Suppressor macrophage treated with lipopolysaccharide for 4 hours (primary cell): ENCODE measurements at places on chromosomes 5 and 9.
A peak's percentile ranks its signal among the peaks of the same experiment; 100 is the strongest.

DNA sequence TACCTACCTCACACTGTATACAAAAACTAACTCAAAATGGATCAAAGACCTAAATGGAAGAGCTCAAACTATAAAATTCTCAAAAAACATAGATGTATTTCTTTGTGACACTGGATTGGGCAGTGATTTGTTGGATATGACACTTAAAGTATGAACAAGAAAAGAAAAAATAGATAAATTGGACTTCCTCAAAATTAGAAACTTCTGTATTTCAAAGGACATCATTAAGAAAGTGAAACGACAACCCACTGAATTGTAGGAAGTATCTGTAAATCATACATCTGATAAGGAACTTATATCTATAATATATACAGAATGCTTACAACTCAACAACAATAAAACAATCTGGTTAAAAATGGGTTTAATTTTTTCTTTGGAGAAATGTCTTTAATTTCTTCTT lies 96.7 kb downstream of the NRG2 start:
- peak; percentile 68 for DNase-seq

- no peak for DNase-seq
These were observed 50.3 kb downstream of the SAR1B start for GRCh38 chr5:134582281-134582680.

DNA sequence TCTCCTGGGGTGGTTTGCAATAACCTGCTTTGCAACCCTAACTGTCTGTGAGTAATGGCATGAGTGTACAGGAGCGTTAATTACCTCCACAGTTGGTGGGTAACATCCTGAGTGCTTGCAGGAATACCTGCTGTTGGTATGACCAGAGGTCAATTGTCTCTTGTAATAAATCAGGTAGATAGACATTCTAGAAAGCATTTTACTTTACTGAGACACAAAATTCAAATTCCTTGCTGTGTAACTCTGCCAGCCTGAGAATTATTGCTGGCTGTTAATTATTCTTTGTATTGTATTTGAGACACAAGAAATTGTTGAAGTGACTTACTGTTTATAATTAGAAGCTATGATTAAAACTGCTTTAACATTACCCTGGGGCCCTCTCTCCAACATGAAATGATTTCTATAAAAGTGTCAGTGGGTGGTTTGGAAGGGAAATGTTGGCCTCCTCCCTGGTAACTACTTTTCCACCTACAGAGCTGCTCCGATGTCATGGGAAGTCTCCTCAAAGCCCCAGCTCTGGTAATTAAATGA lies 150.8 kb upstream of the ADCY2 start:
- no peak for DNase-seq

- no peak for DNase-seq
These were observed 52.4 kb upstream of the PSD2 start for GRCh38 chr5:139743001-139743771.

GRCh38 chr9:8823131-8823895 lies 1023.7 kb upstream of the DMAC1 start:
- no peak for DNase-seq

DNA sequence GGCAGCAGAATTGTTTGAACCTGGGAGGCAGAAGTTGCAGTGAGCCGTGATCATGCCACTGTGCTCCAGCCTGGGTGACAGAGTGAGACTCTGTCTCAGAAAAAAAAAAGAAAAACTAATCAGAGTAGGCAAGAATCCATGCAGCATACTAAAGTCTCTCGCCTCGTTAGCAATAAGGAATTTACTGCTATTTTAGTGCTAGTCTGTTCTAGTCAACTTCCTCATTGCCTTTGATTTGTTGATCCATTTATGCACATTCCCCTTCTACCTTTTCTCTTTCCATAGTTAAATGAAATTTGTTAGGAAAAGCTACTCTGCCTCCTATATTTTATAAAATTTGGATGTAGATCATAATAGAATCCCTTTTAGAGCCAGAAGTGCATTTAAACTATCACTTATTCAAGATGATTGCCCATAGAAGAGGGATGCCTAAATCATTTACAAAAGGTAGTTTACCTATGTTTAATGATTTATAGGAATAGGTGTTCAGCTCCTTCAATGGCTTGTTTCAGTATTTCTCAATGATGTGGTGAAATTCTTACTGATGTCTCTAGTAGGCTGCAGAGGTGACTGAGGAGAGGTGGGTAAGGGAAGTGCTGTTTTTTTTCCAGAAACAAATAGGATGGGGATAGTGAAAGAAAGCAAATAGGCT lies 1.9 kb downstream of the LRRC19 start:
- no peak for DNase-seq

DNA sequence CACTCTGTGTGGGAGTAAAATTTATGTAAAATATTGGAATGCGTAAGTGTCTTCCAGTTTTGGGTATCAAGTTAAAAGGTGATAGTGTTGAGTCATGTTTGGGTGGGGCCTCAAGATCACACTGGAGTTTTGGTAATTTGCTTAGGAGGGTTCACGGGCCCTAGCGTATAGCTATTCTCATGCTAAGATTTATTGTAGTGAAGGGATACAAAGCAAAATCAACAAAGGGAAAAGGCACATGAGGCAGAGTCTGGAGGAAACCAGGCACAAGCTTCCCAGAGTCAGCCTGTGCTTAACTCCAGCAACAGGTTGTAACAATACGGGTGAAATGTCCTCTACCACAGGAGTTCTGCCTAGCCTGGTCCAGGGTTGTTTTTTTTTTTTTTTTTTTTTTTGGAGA lies 20.2 kb downstream of the HSPA4 start:
- DNase-seq, result no peak

DNA sequence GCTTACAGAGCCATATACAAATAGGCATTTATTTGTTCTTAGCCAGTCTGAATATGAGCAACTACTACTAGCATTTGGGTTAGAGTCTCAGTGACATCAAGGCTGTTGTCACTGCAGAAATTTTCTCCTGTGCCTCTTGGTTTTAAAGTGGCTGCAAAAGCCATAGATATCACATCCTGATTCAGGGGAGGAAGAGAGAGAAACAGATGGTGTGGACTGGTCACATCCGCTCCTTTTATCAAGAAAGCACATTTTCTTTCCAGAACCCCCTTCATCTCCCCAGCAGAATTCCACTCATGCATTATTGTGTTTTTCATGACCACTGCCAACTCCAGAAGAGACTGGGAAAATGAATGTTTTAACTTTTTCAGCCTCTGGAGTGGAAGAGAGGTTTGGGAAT lies 69.8 kb downstream of the PTTG1 start:
- peak; percentile 4 for DNase-seq

DNA sequence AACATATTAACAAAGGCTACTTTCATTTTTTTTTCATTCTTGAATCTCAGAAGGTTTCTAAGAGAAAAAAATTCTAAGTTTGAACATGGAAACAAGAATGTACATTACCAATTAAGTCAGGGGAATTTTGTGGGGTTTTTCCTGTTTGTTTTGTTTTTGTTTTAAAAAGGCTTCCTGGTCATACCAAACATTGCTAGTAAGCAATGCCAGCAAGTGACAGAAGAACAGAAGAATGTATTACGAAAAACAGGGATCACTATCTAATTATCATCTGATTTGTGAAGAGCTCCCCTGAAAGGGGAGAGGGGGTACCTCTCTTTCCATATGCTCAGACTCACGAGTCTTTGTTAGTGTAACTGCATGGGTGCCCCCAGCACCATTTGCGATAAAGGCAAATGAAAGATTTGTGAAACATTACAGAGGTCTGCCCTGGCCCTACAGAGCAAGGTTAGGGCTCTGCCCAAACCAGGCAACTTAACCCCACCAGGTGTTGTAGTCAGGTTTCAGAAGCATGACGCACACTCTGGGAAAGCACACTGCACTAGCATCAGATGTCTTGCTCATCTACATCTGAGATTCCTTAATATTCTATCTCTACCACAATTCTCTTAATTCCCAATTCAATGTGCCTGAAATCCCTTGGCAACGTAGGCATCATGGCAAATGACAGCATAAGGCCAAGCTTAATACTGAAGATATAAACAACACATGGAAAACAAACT lies 268.2 kb downstream of the MLLT3 start:
- DNase-seq, result no peak

- DNase-seq, result peak; percentile 87
These were observed 118.4 kb downstream of the GDNF start for GRCh38 chr5:37721447-37721871.

- no peak for DNase-seq
These were observed 96.1 kb upstream of the CDKN2B start for GRCh38 chr9:22105005-22105722.

GRCh38 chr9:110897943-110898342 lies 140.3 kb downstream of the LPAR1 start:
- no peak for DNase-seq

- no peak for DNase-seq
These were observed 26.5 kb upstream of the BOD1 start for GRCh38 chr5:173642895-173643481.

- DNase-seq, result no peak
These were observed 68.8 kb downstream of the ANKRD55 start for GRCh38 chr5:56164376-56164775.

GRCh38 chr9:89425921-89426383 lies 72.0 kb downstream of the SEMA4D start:
- DNase-seq, result no peak

GRCh38 chr5:151034422-151035379 lies 14.3 kb downstream of the GPX3 start:
- no peak for DNase-seq

GRCh38 chr5:1514027-1514818 lies 9.5 kb downstream of the LPCAT1 start:
- no peak for DNase-seq

DNA sequence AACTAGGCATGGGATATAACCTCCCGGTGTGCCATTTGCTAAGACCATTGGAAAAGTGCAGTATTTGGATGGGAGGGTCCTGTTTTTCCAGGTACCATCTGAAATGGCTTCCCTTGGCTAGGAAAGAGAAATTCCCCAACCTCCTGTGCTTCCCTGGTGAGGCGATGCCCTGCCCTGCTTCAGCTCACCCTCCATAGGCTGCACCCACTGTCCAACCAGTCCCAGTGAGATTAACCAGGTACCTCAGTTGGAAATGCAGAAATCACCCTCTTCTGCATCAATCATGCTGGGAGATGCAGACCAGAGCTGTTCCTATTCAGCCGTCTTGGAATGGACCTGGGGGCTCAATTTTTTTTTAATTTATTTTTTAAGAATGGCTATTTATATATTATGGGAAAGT lies 254.8 kb downstream of the SGCD start:
- no peak for DNase-seq

GRCh38 chr5:123454259-123454911 lies 31.2 kb upstream of the CEP120 start:
- no peak for DNase-seq

- peak; percentile 1 for DNase-seq
These were observed 149.7 kb upstream of the ADCY2 start for GRCh38 chr5:7246287-7246686.

GRCh38 chr9:133969681-133970580 lies 22.2 kb downstream of the VAV2 start:
- no peak for DNase-seq

DNA sequence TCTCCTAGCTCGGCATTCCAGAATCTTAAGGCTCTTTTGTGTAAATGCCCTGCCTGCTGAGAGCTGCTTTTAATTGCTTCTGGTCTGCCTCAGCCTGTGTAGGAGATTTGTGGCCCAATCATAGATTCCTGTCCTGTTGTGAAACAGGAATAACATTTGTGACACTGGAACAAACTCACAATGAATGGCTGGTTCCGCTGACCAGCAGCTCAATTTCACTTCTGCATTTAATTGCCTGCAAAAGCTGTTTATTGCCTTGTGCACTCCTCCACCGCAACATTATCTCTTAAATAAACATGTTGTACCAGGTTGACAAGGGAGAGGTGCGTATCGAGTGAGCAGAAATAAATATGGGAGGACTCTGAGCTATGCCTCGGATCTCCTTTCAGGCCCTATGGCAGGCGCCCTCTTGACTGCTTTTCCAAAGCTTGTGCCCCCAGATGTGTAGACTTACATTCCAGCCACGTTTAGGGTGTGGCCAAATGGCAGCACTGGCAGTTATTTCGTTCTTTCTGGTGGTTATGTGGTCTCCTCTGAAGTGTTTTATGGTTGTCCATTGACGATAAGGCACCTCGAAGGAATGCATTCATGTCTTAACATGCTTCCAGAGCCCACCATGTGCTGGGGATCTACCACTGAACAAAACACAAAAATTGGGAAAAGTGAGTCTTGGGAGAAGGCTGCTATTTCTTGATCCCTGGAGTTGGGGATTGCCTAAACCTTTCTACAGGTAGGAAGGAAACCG lies 58.1 kb downstream of the DMRT1 start:
- DNase-seq, result peak; percentile 84

DNA sequence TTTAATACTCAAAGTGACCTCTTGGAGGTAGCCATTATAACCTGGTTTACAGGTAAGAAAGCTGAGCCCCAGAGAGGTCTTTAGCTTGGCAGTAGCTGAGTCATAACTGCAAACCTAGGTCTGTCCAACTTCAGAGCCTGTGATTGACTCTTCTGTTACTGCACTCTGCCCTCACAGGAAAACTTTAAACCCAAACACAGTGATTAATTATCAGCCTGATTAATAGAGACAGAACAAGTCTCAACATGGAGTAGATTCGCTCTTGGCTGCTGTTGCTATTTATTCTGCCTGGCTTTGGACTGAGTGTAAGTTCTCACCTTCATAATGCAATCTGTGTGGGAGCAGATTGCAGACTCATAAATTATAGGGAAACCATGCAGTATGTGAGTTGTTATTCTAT lies 27.4 kb upstream of the TXN start:
- no peak for DNase-seq

DNA sequence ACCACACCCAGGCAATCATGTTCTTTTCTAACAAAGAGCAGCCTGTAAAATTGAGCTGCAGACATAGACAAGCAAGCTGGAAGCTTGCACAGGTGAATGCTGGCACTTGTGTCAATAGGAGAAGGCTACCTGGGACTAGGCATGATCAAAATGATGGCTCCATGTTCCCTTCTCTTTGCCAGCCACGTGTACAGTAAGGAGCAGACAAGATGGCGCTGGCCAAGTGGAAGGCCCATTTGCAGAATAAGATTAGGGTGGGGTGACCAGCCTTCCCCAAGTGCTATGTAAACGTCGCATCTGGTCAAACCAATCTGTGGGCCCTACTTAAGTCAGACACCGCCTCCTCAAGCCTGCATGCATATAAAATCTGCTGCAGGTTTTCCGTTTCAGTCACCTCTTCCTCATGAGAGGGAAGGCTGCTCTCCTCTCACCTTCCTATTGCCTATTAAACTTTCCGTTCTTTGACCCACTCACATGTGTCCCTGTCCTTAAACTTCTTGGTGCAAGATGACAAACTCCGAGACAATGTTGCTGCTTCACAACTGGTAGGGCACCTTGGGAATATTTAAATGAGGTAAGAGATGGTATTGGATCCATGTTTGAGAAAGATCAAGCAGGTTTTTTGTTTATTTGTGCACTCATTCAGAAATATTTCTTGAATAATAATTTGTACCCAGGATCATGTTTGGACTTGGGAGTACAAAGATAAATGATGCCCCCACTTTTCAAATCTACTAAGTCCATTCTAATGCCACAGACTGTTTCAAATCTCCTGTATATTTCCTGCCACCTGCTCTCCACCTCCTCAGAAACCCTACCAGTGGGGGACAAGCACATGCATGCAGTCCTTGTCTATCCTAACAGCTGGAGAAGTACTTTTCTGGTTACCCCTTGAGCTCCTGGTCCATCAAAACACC lies 30.7 kb upstream of the TGFBR1 start:
- no peak for DNase-seq

- no peak for DNase-seq
These were observed 381.4 kb upstream of the CD180 start for GRCh38 chr5:67578011-67578410.
